ENCODE measurements at places on chromosomes 6 and 20. TPM values are rescaled to one million over a fixed set of nuclear protein-coding genes. Genes with fewer than 3 reads are reported as not detected.
A peak's percentile ranks its signal among the peaks of the same experiment; 100 is the strongest.

DNA sequence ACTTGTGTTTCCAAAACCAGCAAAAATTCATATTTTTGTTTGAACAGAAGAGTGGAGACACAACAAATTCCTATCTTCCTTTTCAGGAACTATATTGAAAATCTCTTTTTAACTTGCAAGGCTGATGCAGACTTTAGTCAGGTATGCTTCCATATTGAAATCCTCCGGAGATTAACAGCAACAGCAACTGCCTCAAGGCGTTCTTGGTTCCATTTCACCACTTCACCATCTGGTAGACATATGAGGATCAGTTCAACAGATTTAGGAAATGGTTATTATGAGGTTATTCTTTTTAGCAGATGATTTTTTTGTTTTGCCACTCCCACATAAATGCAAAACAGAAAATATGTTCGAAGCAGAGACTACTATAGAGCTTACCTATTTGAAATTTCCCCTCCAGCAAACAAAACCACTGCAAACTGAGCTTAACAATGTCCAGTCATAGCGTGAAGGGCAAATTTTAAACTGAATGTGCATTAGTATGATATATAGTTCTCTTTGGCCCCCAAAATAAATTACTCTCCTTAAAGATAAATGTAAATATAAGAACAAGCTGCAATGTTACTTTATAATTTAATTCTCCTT, 520.5 kb upstream of the ADGRB3 start:
- peaks cover 7% of the 10 kb centered on the region for H3K4me1 ChIP-seq
- peak overlapping the region; percentile 35 for H3K27ac ChIP-seq

DNA sequence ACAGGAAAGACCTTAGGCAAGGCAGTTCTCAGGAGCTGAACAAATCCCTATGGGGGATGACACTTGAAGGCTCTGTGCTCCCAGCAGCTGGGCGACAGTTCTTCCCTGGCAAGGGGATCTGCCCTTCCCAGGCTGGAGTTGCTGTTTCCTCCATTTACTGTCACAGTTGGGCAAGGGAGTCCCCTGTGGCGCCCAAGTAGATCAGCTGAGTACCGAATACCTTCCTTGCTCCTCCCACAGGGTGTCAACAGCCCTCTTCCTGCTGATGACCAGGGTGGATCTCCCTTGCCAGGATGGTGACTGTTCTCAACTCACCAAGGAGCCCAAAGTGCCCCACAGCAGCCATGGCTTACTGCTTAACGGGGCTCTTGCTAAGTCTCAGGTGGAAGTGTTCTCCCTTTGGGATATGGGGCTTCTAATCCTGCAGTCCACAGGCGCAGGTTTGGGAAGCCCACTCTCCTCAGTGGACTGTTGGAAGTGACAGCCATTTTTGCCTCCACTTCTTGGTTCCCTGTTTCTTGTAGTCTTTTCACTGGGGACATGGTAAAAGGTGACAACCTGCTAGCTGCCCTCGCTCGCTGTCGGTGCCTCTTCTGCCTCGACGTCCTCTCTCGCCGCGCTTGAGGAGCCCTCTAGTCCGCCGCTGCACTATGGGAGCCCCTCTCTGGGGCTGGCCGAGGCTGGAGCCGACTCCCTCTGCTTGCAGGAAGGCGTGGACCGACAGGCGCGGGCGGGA, 5.7 kb upstream of the PSMG4 start:
- H3K27me3 ChIP-seq: peaks cover 4% of the 10 kb centered on the region
- no peak overlapping the region for H3K27ac ChIP-seq
- peaks cover 25% of the 10 kb centered on the region for H3K4me1 ChIP-seq
- H3K4me3 ChIP-seq: no peak overlapping the region

- no peak for DNase-seq
- no peak within 1 kb of the TSS for H3K27ac ChIP-seq
- peak within 1 kb of the TSS; percentile 14 for H3K4me3 ChIP-seq
- peaks cover 15% of the 10 kb centered on the region for H3K4me1 ChIP-seq
Measured at GRCh38 chr6:159890792-159891191, at the start of gene MAS1. MAS1 (plus strand) TSS chr6:159890988; CDS start chr6:159906956, 15,968 bp downstream.

- no peak for DNase-seq
- no peaks in the 10 kb centered on the region for H3K36me3 ChIP-seq
- peaks cover 1% of the 10 kb centered on the region for H3K27me3 ChIP-seq
- no peaks in the 10 kb centered on the region for H3K4me1 ChIP-seq
- no peak overlapping the region for H3K27ac ChIP-seq
- H3K4me3 ChIP-seq: no peak overlapping the region
Measured at GRCh38 chr6:162670345-162670744, 57.2 kb downstream of the PRKN start.

The RFX6 gene
- not detected for total RNA-seq

DNA sequence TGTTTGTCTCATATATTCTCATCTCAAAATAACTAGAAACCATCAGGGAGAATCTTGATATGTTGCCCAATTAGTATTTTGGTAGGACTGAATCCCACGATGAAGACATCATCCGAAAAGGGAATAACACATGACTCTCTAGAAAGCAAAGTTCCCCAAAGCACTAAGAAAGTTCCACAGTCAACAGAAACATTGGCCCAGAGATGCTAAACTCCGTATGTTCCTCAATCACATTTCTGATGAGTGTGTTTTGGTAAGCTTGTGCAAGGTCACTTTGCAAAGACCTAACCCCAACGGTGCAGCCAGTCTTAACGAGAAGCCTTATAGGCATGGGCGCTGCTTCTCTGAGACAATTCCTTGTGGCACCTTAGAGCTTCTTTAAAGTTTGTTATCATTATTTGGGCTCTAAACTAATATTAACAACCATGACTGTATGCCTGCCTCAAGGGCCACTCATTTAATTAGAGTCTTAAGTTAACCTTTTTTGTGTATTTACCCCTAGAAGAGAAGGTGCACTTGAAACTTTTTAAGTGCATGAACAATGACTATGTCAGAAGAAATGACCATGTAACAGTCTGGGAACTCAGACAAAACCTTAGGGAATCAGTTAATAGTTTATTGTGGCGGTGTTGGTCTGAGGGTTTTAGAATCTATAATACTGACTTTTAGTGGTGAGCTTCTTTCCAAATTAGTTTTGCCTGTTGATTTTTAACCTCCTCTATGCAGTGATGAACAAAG, 202.0 kb upstream of the RAB32 start:
- no peaks in the 10 kb centered on the region for H3K36me3 ChIP-seq
- no peaks in the 10 kb centered on the region for H3K4me1 ChIP-seq
- H3K27me3 ChIP-seq: no peaks in the 10 kb centered on the region

DNA sequence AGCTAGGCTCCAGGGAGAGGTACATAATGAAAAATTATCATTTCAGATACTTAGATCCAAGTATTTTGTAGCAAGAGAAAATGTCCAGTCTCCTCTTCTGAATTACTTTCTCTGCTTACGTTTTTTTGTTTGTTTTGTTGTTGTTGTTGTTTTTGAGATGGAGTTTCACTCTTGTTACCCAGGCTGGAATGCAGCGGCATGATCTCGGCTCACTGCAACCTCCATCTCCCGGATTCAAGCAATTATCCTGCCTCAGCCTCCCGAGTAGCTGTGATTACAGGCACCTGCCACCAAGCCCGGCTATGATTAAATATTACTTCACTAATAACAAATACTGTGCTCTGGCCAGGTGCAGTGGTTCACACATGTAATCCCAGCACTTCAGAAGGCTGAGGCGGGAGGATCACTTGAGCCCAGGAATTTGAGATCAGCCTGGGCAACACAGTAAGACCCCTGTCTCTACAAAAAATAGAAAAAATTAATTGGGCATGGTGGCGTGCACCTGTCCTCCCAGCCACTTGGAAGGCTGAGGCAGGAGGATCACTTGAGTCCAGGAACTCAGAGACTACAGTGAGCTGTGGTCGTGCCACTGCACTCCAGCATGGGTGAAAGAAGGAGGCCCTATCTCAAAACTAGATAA, 155.0 kb upstream of the JARID2 start:
- DNase-seq: no peak
- H3K27ac ChIP-seq: no peak overlapping the region
- H3K36me3 ChIP-seq: no peaks in the 10 kb centered on the region
- peaks cover 10% of the 10 kb centered on the region for H3K4me1 ChIP-seq
- no peak overlapping the region for H3K4me3 ChIP-seq

GRCh38 chr6:103925317-103925716, 934.4 kb downstream of the HACE1 start:
- no peaks in the 10 kb centered on the region for H3K27me3 ChIP-seq
- H3K4me1 ChIP-seq: no peaks in the 10 kb centered on the region
- no peak overlapping the region for H3K4me3 ChIP-seq

GRCh38 chr20:57076152-57076652, 190.2 kb downstream of the BMP7 start:
- no peak overlapping the region for H3K4me3 ChIP-seq
- peaks cover 6% of the 10 kb centered on the region for H3K4me1 ChIP-seq
- H3K27ac ChIP-seq: no peak overlapping the region
- DNase-seq: no peak
- peaks cover 22% of the 10 kb centered on the region for H3K36me3 ChIP-seq

The C20orf144 gene
- not detected for total RNA-seq

DNA sequence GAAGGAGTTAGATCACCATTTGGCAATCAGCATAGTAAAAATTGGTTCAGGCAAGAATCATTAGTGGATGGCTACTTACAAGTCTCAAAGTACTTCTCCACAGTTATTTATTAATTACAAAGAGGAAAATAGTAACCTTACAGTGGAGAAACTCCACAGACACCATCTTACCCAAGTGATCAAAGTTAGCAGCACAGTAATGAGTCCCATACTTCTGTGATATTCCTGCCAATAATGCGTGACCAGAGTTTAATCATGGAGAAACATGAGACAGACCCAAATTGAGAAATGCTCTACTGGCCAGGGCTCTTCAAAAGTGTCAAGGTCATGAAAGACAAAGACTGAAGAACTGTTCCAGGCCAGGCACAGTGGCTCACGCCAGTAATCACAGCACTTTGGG, 9.5 kb downstream of the TBC1D7 start:
- H3K4me3 ChIP-seq: no peak overlapping the region
- no peak for DNase-seq
- H3K4me1 ChIP-seq: no peaks in the 10 kb centered on the region
- H3K27ac ChIP-seq: no peak overlapping the region
- H3K36me3 ChIP-seq: no peaks in the 10 kb centered on the region

The UBE3D gene
- 12.3 TPM for total RNA-seq

DNA sequence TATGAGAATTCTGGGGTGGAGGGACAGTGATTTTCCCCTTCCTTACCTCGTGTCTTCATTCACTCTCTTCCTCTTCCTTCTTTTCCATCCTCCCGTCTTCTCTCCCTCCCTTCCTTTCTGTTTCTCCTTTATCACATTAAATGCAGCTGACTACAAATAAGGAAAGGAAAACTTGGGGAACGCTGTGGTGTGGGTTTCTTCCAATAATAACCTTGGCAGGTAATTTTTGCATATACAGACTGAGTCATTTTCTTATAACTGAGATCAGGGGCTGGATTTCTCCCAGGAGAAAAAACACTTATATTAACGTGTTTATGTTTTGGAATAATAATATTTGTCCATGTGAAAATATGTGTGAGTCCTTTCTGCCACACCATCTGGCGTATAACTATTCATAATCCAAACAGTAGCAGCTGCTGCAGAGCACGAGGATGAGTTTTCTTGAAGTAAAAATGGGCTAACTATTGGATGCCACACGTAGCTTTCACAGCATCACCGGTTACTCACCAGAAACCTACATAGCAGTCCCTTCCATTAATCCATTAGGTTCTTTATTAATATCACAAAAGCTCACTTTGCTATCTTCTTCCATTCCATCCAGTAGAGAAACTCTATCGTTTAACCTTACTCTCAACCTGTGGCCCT, 139.2 kb upstream of the SASH1 start:
- no peak for DNase-seq
- peaks cover 2% of the 10 kb centered on the region for H3K4me1 ChIP-seq
- no peaks in the 10 kb centered on the region for H3K36me3 ChIP-seq
- no peak overlapping the region for H3K4me3 ChIP-seq

The TFAP2A gene
- total RNA-seq: 0.32 TPM

The RGS17 gene
- 11.5 TPM for total RNA-seq

The IL17A gene
- not detected for total RNA-seq

The CLDN20 gene
- total RNA-seq: not detected

GRCh38 chr6:1617466-1618310, 8.0 kb downstream of the FOXC1 start:
- H3K27me3 ChIP-seq: peaks cover 29% of the 10 kb centered on the region
- H3K27ac ChIP-seq: no peak overlapping the region
- H3K4me3 ChIP-seq: no peak overlapping the region

DNA sequence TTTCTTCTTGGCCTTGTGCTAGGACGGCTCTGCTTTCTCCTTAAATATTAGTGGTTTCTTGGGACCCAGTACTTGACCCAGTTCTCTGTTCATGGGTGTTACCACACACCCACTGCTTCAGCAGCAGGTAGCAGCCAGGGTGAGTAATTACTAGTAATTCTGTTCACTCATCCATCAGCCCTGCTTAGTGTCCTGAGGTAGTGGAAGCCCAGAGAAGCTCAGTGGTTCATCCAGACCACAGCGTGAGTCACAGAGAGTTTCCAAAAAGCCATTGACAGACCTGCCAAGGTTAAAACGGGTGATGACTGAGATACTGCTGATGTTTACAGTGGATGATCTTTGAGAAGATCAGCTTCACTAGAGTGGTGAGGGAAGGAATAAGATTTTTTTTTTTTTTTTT, 51.7 kb upstream of the HINT3 start:
- no peak overlapping the region for H3K4me3 ChIP-seq
- peaks cover 2% of the 10 kb centered on the region for H3K4me1 ChIP-seq
- no peaks in the 10 kb centered on the region for H3K36me3 ChIP-seq
- no peak overlapping the region for H3K27ac ChIP-seq

- no peaks in the 10 kb centered on the region for H3K4me1 ChIP-seq
- no peak for DNase-seq
- H3K27ac ChIP-seq: no peak overlapping the region
- H3K4me3 ChIP-seq: no peak overlapping the region
- H3K27me3 ChIP-seq: no peaks in the 10 kb centered on the region
Measured at GRCh38 chr20:25632940-25633790, 9.4 kb upstream of the NANP start.

The SNTA1 gene
- 4.5 TPM for total RNA-seq

The EYS gene
- 13.2 TPM for total RNA-seq

GRCh38 chr6:85461798-85462170, 11.9 kb downstream of the NT5E start:
- no peaks in the 10 kb centered on the region for H3K4me1 ChIP-seq
- H3K36me3 ChIP-seq: no peaks in the 10 kb centered on the region
- H3K4me3 ChIP-seq: no peak overlapping the region
- no peak for DNase-seq
- no peak overlapping the region for H3K27ac ChIP-seq

DNA sequence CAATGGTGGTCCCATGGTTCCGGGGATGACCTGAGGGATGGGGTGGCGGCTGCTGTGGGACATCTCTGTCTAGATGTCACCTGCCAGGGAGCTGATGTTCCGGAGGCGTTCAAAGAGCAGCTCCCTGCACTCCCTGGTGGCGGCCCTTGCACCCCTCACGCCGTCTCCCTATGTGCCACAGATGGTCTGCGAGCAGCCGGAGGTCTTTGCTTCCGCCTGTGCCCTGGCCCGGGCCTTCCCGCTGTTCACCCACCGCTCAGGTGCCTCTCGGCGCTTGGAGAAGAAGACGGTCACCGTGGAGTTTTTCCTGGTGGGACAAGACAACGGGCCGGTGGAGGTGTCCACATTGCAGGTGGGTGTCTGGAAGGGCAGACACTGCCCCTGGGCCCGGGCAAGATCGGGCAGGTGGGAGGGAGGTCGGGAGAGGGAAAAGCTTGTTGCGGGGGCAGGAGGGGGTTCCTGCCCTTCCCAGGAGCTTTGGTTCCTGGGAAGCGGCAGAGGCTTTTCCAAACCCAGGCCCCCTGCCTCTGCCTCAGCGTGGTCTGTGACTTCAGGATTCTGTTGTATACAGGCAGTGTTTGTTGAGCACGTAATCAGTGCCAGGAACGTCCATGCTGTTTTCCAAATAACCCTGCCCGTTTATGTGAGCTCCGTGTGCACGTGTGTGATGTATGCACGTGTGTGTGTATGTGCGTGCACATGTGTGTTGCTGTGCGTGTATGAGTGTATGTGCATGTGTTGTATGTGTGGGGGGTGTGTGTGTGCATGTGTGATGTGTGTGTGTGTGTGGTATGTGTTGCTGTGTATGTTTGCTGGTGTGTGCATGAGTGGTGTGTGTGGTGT, 1.9 kb downstream of the NPEPL1 start:
- no peak overlapping the region for H3K4me3 ChIP-seq
- no peak for DNase-seq
- H3K36me3 ChIP-seq: no peaks in the 10 kb centered on the region
